ENCODE measurements at places on chromosomes 5 and 9.

DNA sequence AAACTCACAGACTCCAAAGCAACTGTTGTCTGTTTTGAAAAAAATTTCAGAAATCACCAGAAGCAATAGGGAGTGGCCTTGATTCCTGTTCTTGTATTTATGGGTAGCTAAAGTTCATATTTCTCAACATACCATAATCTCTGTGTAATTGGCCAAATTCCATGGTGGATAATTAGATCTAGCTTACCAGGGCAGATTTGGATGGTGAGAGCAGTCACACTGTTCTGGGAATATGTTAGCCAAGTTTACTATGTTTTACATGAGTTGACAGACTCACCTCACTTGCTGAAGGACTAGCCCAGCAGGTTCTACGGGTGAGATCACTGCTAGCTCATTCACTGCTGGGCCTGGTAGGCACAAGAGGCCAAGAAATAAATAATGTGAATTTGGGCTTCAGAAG, 32.7 kb upstream of the CDKN2B start:
- DNase-seq, result no peak

GRCh38 chr5:1516615-1517601, 6.9 kb downstream of the LPCAT1 start:
- DNase-seq, result peak; percentile 30

GRCh38 chr9:123757547-123757946, 172.4 kb downstream of the DENND1A start:
- DNase-seq, result no peak

DNA sequence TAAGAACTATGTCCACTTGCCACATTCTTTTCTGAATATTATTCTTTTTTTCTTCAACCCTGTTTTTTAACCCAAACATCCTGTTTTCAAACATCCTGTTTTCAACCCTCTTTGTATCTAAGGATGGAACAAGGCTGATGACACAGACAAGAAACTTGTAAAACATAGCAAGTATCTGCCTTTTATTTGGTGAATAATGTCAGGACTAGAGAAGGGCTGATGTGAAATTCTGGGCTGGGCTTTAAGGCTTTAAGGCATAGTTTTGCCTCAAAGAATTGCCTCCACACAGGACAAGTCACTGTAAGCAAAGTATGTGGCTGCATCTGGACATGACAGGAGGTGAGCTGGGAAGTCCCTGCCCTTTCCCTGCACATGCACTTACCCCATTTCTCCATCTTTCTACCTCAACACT, 42.5 kb upstream of the RIC1 start:
- no peak for DNase-seq

DNA sequence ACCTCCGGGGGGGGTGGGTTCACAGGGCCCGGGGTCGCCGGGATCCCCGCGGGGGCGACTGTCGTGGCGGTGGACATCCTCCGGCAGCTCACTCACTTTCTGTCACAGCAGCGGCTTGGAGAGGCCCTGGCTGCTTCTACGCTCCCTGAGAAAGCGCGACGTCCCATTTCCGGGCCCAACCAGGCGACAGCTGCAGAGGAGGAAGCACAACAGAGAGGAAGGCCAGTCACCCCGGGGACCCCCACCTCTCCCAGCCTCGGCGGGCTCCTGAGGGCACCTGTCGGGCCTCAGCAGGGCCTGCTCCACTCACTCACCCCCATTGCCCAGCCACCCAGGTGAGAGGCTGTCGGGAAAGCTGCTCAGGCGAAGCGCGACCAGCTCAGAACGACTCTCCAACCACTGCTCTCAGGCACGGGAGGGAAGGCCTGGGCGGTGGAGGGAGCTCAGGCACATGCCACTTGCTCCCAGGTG, 14.4 kb downstream of the BRD3 start:
- DNase-seq, result no peak

DNA sequence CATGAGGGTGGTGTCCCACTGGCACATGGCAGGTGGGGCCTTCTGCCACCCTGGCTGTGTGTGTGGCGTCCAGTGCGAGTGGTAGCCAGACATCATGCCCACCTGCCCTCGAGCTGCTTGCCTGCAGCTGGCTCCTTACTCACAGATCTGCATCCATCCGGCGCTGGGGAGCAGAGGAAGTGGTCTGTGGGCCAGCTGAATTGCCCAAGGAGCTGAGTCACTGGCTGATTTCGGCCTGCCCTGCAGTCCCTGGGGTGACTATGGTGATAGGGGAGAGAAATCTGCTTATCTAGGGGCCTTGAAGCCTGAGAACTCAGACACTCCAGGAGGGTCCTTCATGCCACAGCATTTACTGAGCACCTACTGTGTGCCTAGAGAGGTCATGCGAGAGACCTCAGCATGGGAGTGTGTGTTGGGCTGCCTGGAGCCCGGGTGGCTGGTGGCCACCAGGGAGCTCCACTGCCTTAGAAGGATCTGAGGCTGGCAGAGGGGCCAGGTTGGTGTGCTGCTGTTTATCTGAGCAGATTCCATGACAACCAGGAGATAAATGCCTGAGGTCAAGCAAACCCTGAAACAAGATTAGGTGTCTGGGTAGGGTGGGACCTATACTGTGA, 57.1 kb downstream of the SLC22A5 start:
- peak; percentile 78 for DNase-seq

GRCh38 chr5:116507051-116507537, 67.5 kb downstream of the SEMA6A start:
- DNase-seq, result no peak

- DNase-seq, result peak; percentile 77
Measured at GRCh38 chr9:91948597-91949391, 1.2 kb downstream of the ROR2 start.

- DNase-seq, result no peak
Measured at GRCh38 chr5:9947225-9947714, 302.4 kb downstream of the ATPSCKMT start.

DNA sequence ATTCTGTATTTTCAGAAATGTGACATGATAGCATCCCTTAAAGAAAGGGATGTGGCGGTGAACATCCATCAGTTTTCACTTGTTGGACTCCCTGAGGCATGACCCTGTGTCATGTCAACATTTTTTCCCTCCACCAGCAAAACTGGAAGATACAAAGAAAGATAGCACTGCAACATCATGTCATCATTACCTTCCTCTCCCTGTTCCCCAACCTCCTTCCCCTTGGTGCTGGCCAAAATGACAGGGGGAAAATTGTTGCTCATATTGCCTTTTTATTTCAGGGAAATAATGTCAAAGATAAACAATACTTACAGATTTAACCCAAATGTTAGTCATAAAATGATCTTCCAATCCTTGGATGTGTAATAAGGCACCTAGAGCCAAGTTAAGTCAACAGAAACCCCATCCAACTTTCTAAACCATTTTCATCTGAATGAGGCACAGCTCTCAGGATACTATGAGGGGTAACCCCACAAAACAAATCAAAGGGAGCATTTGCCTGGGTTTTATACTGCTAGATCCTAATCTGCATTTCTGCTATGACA, 644.3 kb downstream of the ACTL7B start:
- no peak for DNase-seq

- DNase-seq, result peak; percentile 77
Measured at GRCh38 chr5:8864053-8864452, 681.8 kb downstream of the SEMA5A start.

GRCh38 chr5:160458806-160459800, 37.4 kb downstream of the PTTG1 start:
- no peak for DNase-seq

DNA sequence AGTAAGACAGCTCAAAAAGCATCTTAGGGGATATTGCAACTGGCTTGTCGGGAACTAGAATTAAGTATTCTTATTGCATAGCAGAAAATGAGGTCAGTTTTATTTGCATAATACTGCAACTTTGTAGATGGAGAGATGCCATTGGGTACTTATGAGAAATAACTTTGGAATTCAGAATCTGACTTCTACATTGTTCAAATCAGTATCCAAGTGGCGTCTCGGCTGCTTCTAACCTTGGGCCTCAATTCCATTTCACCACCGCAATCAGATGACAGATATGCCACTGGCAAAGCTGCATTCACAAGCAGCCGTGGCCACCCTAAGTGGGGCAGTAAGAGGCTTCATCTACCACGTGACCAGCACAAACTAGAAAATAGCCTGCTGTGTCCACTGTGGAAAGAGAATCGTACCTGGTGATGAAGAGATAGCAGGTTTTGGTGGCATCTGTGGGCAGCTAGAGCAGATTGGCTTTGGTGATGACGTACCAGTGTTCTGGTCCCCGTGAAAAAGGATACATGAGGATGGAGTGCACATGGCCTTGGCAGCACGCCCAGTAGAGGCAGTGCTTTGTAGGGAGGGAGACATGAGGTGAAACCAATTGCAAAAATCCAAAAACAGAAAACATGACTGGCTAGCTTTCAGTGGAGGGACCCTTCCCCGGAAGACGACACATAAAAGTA, 116.6 kb downstream of the KLHL3 start:
- no peak for DNase-seq

DNA sequence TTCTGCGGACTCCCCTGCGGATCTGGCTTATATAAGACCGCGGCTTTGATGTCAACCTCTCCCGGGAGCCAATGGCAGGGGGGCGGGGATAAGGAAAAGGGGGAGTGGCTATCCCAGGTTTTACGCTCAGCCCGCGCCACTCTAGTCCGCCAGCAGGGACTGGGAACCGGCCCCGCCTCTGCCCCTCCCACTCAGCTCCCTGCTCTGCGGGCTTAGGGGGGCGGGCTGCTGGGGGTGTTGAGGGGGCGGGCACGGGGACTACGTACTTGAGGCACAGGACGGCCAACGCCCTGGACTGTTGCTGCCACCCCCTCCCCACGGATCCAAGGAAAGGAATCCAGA, at the start of gene HAND1:
TSS of gene HAND1 (minus strand) at position 4 of the 342 bp plus-strand sequence. CDS start 219 bp downstream, outside the sequence.
- peak; percentile 93 for DNase-seq

DNA sequence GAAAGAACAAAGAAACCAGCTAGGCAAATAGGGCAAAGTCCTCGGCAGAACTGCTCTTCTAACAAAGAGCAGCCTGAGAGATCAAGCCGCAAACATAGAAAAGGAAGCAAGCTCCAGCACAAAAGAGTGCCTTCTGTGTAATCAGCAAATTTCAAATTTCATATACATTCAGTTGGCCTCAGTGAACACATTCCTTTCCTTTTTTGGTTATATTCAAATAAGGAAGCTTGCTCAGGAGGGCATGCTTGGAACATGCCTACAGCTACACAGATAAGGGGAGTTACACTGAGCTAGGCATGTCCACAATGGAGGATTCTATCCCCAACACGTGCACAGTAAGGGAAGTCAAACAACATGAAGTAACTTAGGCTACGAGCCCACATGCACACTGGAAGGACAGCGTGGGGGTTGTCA, 23.4 kb downstream of the IL33 start:
- DNase-seq, result no peak

DNA sequence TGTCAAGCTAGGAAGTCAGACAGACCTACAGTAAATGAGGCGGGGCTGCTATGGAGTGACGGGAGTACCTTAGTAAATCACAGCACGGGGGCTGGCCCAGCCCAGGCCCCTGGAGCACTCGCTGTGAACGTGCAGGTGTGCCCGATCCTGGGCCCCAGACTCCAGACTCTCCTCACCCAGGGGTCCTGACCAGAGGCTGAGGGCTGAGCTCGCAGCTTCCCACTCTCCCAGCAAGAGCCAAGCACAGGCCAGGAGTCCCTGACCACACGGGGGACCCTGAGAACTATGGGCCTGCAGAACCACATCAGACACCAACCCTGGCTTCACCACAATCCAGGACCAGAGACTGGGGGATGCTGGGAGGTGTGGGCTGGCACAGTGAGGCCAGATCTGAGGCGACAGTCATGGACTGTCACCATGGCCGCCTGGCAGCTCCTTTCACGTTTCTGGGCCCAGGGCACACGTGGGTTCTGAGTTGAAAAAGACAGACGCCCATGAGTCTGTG, 73.4 kb downstream of the ADAMTS2 start:
- peak; percentile 24 for DNase-seq
